ENCODE measurements at places on chromosomes 7 and 10.

DNA sequence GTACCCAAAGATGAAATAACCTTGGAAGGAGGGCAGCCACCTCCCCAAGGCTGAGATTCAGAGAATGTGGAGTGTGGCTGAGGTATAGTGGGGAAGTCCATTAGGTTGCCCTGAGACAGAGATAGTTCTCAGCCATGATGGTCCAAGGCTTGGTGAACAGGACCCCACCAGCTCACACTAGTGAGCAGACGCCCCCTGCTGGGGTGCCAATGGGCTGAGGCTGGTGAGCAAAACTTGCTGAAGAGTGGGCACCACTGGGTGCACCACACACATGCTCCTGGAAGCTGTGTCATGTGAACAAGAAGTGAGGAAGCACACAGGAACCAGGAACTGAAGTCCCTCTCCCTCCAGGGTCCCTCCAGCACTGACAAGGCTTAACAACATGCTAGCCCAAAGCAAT lies 8.9 kb downstream of the FBXL13 start:
- DNase-seq, result peak; percentile 22

GRCh38 chr10:129322933-129323820 lies 143.9 kb upstream of the MGMT start:
- DNase-seq, result no peak

DNA sequence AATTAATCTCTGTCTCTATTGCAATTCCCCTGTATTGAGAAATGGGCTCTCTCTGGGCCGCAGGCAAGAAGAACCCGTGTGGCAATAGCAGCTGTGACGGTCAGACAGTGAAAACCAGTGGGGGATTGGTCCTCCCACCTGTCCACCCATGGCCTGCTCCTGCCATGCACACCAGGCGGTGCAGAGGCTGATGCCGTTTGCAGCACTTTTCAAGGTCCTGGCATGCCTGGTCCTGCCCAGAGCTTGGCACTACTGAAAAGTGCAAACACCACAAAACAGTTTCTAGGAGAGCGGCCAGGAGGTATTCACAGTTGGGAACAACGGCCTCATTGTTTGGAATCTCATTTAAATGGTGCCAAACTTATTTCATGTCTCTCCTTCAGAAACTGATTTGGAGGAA lies 41.5 kb downstream of the PSPH start:
- DNase-seq, result no peak

DNA sequence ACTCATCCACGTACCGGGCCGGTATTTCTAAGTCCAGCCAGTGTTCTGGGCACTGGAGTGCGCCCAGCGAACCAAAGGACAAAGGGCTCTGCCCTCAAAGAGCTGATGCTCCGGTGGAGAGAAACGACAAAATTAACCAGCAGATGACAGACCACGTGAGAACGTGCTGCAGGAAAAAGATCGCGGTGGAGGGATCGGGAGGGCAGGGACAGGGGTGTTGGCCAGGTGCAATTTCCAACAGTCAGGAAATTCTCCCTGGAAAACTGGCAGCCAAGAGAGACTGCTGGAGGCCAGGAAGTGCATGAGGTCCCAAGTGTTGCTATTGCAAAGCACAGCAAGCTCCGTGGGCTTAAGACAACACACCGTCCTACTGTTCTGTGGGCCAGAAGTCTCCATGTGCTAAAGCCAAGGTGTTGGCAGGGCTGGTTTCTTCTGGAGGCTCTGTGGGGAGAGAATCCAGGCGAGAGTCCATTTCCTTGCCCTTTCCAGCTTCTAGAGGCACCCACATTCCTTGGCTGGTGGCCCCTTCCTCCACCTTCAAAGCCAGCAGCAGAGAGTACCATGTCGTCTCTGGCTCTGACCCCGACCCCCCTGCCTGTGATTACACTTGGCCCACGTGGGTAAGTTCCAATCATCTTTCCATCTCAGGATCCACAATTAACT lies 21.3 kb upstream of the AMZ1 start:
- no peak for DNase-seq

DNA sequence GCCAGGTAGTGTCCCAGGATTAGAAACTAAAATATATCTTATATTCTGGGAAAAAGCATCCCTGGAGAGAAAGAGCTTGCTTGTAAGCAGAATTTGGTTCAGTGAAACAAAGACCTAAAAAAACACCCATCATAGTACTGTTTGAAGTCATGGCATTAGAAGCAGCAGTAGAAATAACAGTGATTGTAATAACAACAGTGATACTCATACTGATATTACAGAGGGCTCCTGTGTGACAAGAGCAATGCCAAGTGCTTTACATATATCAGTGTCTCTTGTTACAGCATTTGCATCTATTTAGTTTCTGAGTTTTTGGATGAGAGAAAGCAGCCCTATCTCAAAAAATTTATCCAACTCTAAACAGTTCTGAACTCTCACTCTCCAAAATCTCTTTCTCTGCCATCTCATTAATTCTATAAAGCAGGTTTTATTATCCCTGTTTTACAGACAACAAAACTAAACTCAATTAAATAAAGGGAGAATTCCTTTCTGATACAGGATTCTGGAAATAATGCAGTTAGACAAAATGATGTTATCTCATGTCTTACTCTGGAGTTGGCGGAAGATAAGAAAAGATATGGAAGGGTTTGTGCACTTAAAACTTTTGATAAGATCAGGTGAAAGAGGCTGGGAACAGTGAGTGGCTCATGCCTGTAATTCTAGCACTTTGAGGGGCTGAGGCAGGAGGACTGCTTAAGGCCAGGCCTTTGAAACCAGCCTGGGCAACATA lies 146.5 kb upstream of the AOAH start:
- no peak for DNase-seq

DNA sequence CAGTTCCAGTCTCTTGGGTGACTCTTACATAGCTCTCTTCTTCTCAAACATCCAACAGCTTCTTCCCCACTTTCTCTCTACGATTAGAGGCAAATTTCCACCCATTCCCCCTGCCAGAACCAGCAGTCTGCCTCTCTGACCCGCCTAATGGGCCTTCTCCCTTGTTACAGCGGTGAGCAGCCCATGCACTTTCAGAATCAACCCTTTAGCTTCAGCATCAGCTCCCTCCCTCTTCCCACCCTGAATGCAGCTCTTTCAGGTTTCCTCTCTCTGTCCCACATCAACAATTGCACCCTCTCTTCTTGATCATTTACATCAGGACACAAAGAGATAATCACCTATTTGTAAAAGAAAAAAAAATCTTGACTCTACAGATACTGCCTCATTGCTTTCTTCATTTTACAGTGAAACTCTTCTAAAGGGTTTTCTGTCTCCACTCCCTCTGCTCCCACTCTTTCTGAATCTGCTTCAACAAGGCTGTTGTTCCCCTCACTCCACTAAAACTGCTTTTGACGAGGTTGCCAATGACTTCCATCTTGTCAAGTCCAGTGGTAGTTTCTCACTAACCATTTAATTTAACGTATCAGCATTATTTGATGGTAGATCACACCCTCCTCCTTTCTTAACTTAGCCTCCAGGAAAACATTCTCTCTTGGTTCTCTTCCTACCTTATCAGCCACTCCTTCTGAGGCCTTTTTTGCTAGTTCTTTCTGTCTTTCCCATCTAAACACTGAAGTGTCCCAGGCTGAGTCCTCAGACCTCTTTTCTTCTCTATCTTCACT lies 106.6 kb downstream of the NPY start:
- DNase-seq, result no peak

- DNase-seq, result no peak
These were observed 79.1 kb downstream of the PRTFDC1 start for GRCh38 chr10:24873281-24873683.

DNA sequence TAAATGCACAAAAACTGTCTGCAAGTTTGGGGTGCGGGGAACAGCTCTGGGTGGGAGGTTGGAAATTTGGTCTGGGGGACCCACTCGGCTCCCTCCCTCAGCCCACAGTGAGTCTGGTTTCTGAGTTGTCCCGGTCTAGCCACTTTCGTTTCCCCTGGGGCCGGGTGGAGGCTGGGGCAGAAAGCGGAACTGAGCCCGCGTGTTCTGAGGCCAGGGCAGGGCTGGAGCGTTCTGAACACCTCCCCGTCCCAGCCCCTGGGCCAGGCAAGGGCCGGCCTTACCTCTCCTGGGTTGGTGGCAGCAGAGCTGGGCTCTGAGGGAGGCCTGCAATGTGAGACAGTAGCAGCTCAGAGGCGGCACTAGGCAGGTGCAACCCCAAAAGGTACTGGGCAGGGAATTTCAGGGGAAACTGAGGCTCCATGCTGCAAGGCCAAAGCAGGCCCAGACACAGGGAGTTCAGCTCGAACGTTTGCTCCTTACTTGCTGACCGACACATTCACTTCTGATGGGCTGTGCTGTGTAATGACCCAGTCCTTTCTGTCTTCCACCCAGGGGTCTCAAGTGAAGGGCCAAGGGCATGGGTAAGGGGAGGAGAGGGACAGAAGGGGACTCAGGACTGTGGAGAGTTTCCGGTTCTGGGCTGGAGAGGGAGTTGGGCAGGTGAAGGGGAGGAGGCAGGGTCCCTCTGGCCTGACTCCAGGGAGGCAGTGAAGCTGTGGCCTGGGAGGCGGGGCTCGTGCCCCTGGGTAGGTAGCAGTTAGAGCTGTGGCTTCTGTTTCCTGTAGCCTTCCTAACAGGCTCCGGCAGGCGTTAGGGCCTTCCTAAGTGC lies 3.0 kb downstream of the IRF5 start:
- peak; percentile 21 for DNase-seq

- DNase-seq, result no peak
These were observed 76.8 kb upstream of the INSIG1 start for GRCh38 chr7:155220903-155221302.

DNA sequence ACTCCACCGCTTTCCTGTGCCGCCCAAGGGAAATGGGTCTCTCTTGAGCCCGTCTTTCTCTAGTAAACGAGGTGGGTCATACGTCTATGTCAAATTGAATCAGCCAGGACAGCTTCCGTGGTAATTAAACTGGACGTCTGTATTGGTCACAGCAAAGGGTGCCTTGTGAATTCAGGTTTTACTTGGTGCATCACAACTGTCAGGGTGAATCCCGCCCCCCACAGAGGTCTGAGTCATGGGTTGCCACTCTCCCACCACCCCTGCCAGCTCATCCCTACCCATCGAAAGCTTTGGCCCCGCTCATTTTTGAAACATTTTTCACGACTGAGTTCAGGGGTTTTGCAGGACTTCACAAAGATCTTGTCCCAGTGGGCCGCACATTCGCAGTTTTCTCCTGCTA lies 8.0 kb upstream of the SP8 start:
- DNase-seq, result no peak

- DNase-seq, result no peak
These were observed 13.0 kb downstream of the FAM20C start for GRCh38 chr7:205115-206010.

DNA sequence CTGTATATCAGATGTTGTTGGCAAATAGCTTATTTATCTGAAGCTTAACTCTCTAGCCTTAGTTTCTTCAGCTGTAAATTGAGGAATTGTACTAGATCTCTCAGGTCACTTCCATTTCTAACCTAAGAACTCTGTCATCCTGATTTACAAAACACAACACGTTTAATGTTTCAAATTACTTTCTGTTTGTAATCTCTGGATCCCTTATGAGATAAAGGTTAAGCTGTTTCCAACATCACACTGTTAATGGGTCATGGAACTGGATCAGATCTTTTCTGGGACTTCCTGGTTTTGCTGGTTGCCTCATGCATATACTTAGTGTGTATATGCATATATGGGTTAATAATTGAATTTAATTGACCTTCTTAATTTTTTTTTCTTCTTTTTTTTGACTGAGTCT lies 9.9 kb downstream of the SAMD8 start:
- DNase-seq, result no peak

DNA sequence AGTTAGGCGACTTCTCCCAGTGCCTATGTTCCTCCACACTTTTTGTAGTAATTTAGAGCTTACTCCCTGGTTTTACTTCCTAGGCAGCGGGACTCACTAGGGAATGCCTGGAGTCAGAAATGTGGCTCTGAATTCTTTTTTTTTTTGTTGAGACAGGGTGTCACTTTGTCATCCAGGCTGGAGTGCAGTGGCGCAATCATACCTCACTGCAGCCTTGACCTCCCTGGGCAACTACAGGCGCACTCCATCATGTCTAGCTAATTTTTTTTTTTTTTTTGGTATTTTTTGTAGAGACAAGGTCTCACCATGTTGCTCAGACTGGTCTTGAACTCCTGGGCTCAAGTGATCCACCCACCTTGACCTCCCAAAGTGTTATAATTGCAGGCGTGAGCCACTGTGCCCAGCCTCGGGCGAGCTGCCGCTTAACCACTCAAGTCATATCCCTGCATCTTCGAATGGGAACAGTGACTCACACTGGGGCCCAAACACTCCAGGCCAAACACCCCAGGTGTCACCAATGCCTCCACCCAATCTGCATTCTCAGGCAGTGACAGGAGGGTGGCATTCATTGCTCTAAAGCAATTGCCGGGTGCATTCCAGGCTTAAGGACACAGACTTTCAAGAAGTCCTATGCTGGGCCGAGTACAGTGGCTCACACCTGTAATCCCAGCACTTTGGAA lies 19.6 kb downstream of the RGS10 start:
- DNase-seq, result no peak

- DNase-seq, result no peak
These were observed 49.0 kb upstream of the ARHGAP12 start for GRCh38 chr10:31977440-31978155.

DNA sequence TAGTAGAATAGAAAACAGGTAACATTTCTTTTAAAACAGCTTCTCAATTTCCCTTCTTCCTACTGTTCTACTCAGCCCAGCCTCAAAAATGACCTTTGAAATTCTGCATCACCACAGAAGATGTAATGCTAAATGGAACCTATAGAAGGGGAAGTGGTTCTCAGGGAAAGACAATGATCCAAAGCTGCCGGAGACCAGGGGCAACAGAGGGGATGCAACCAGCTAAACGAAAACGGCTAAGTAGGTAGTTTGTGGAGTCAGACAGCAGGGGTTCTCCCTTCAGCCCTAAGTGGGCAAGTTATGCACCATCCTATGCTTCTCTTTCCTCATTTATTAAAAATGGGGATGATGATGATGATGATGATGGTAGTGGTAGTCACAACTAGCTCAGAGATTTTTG lies 214.3 kb downstream of the ELMO1 start:
- DNase-seq, result no peak

Measured in T-helper 9 cell (primary cell).